ENCODE measurements at places on chromosomes 7 and 10. TPM values are rescaled to one million over a fixed set of nuclear protein-coding genes. Genes with fewer than 3 reads are reported as not detected.

Gene AP5Z1
- total RNA-seq: 35.0 TPM

Gene PON1
- total RNA-seq: not detected

Gene LMBR1
- 105 TPM for total RNA-seq

DNA sequence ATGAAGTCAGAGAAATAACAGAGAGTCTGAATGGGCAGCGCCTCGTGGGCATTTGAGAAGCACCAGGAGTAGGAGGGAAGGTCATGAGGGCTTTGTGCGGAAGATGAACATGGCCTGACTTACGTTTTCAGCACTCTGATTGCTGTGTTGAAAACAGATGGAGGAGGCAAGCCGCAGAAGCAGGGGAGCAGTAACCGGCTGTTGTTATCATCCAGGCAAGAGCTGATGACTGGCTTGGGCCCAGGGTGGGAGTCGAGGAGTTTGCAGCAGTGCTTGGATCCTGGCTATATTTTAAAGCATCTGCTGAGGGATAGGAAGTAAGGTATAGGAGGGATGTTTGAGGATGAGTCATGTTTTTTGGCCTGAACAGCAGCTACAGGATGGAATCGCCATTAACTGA lies 12.7 kb upstream of the PDLIM1 start:
- peak; percentile 23 for DNase-seq

- no peak for DNase-seq
These were observed 18.5 kb upstream of the ANTXRL start for GRCh38 chr10:46268076-46268881.

DNA sequence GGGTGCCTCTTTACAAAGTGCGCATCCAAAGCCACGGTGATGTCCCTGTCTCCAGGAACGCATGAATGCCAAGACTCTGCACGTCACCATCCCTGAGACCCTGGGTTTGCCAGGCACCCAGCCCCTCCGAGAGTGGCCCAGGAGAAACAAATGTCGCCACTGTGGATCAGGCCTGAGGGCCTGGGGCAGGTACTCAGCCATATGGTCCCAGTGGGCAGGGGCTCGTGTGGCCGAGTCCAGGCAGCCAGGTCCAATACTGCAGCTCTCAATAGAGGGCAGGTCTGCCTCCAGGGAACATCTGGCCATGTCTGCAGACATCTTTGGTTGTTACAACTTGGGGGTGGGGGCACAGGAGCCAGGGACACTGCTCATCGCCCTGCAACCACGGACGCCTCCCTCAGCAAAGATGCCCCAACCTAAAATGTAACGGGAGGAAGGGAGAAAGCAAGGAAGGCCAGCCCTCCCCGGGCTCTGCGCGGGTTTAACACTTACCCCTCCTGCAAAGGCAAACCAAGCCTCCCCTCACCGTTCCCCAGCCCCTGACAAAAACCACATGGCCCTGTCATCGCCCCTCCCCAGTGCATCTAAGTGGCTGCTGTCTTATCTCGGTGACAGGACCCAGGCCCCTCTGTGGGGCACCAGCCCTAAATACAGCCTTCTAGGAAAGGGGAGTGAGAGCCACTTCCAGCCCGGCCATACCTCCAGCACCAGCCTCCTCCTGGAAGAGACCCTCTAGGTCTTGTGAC lies 10.3 kb upstream of the PAPOLB start:
- no peak for DNase-seq
